ENCODE measurements at places on chromosomes 11 and 22. TPM values are rescaled to one million over a fixed set of nuclear protein-coding genes. Genes with fewer than 3 reads are reported as not detected.

DNA sequence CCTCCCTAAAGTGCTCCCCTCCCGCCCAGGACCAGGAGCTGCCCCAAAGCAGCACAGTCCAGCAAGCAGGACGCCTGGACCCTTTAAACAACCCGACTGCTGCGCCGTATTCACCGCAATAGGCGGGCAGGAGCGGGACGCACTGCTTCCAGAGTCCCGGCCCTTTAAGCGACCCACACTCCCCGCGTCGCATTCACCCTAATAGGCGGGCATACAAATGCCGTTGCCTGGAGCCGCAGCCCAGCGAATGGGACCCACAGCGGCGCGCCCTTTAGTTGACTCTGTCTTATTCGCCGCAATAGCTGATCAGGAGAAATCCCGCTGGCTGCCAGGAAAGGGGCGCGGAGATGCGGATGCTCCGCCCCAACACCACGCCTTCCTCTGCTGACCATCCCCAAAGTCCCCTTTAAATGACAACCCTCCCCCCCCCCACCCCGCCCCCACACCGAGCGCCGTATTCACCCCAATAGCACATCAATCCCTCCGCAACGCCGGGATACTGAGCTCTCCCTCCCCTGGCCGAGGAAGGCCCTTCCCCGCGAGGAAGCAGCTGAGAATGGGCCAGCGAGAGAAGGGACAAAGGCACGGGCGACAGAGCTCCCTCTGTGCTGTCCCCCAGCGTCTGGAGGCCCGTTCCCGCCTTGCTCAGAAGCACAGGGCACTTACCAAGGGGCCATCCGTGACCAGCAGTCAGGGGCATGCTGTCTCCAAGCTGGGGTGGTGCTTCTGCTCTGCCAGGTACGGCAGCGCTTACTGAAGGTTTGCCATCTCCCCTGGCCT, 4.7 kb downstream of the OSBPL5 start:
- no peaks in the 10 kb centered on the region for H3K36me3 ChIP-seq
- H3K27me3 ChIP-seq: no peaks in the 10 kb centered on the region
- DNase-seq: peak; percentile 89
- peak overlapping the region; percentile 83 for H3K27ac ChIP-seq

DNA sequence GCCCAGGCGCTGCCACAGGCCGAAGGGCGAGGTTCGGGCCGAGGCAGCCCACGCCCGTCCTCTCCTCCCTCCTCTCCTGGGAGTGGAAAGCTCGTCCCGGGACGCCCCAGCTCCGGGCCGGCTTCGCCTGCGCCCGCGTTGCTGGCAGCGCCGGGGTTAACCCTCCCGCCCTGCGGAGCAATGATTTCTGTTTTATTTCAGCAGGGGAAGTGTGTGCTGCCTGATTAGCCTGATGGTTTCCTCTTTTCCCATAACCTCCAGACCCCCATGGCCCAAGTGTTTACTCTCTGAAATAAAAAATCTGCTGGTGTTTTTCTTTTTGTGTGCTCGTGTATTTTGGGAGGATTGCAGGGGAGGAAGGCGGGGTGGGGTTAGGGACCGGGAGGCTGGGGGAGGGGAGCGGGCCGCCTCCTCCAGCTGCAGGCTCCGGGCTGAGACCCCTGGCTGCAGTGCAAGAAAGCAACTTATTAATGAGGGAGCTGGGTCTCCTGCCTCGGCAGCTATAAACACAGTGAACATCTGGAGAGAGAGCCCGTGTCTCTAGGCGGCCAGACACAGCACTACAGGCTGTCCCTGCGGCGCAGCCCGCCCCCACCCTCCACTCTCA, 38.6 kb downstream of the ETS1 start:
- H3K36me3 ChIP-seq: no peaks in the 10 kb centered on the region
- no peaks in the 10 kb centered on the region for H3K27me3 ChIP-seq
- DNase-seq: peak; percentile 74
- H3K4me1 ChIP-seq: peaks cover 21% of the 10 kb centered on the region
- H3K4me3 ChIP-seq: peak overlapping the region; percentile 40

- H3K36me3 ChIP-seq: no peaks in the 10 kb centered on the region
Measured at GRCh38 chr22:37230673-37231405, 13.2 kb downstream of the RAC2 start.

- no peaks in the 10 kb centered on the region for H3K36me3 ChIP-seq
- no peaks in the 10 kb centered on the region for H3K27me3 ChIP-seq
- no peak for DNase-seq
- peaks cover 38% of the 10 kb centered on the region for H3K4me1 ChIP-seq
- no peak overlapping the region for H3K27ac ChIP-seq
Measured at GRCh38 chr11:8686325-8686724, 3.7 kb downstream of the RPL27A start.

- no peak for DNase-seq
- H3K36me3 ChIP-seq: no peaks in the 10 kb centered on the region
- H3K27me3 ChIP-seq: no peaks in the 10 kb centered on the region
- peak overlapping the region; percentile 62 for H3K4me3 ChIP-seq
- peak overlapping the region; percentile 84 for H3K27ac ChIP-seq
Measured at GRCh38 chr11:102317768-102318103, 452 bp downstream of the BIRC3 start.

DNA sequence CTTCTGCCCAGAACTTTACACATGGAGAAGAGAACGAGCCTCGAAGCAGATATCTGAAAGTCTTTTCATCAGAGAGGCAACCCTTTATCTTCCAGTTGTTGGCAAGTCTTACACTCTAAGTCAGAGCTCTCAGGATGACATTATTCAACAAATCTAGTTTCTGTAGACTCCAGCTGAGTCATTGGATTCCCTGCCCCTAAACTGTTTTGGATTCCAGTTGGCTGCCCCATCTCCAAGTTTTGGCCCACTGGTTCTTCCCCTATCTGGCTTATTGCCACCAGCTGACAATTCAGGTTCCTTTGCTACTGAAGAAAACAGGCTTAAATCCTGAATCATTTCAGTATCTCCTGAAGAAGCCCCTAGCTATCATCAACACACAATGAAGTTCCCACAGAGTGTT, 14.2 kb downstream of the SAAL1 start:
- H3K27ac ChIP-seq: no peak overlapping the region
- no peaks in the 10 kb centered on the region for H3K36me3 ChIP-seq
- no peaks in the 10 kb centered on the region for H3K27me3 ChIP-seq
- no peak for DNase-seq

DNA sequence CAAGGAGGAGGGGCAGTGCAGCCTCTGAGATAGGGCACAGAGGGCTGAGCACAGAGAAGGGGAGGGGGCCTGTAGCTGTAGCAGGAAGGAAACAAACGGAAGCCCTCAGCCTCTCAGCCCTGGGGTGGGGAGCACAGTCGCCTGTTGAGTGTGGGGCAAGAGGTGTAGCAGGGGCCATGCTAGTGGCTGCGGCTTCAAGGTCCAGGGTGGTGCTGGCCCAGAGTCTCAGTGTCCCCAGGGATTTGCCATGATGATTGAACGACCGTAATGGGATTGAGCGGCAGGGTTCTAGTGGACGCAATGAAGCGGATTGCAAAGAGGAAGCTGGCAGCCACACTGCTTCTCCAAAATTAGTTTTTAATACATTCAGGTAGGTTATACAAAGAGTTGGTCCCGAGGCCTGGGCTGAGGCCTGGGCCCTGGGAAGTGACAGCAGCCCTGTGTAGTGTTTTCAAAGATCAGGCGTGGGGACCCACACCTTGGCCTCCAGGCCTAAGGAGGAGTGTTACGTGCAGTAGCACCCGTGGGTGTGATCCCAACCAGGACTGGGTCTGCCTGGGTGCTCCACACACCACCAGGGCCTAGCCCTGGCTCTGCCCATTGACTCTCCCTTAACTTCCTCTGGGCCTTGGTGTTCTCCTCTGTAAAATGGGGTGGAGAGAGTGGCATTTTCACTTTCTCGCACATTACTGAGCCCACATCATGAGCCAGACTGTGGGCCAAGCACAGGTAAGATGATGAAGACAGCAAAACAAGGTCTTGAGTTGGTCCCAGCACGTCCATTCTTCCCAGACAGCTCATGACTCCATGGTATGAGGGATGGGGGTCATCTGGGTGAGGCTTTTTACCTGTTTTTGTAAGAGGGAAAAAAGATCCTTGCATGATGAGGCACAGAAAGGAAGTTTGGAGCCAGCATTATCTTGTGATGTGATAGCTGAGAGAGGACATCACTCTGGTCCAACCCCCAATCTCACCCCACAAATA, 13.1 kb downstream of the LRRC32 start:
- H3K27ac ChIP-seq: peak overlapping the region; percentile 72
- H3K27me3 ChIP-seq: no peaks in the 10 kb centered on the region
- H3K4me3 ChIP-seq: no peak overlapping the region
- H3K36me3 ChIP-seq: no peaks in the 10 kb centered on the region

DNA sequence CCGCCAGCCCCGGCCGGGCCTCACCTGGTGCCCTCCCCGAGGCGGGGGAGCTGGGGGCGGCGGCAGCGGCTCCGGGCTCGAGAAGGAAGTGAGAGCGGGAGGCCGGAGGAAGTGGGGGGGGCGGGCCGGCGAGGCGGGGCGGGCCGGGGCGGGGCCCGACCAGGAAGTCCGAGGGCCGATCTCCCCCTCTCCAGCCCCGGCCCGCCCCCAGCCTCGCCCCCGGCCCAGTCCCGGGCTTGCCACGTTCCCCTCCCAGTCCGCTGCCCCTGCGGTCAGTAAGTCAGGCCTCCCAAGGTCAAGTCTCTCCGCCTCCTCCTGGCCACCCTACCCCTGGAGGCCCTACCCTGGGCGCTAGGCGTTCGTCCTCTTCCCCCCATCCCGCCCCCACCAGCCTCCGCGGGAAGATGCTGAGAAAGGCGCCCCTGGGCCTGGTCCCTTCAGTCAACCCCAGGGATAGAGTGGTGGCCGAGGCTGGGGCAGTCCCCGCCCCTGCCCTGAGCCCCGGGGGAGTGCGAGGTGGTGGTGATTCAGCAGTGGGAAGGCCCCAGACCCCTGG, at the start of gene RHOG:
TSS of gene RHOG (minus strand) at position 90 of the 556 bp plus-strand sequence. CDS start 12,821 bp downstream, outside the sequence.
- peak; percentile 81 for DNase-seq
- H3K4me3 ChIP-seq: peak within 1 kb of the TSS; percentile 74

- H3K4me3 ChIP-seq: no peak overlapping the region
- no peaks in the 10 kb centered on the region for H3K36me3 ChIP-seq
- H3K4me1 ChIP-seq: no peaks in the 10 kb centered on the region
- no peak overlapping the region for H3K27ac ChIP-seq
Measured at GRCh38 chr11:127815331-127815730, 772.0 kb downstream of the ETS1 start.

- no peaks in the 10 kb centered on the region for H3K4me1 ChIP-seq
- no peak overlapping the region for H3K27ac ChIP-seq
- no peak for DNase-seq
- H3K4me3 ChIP-seq: no peak overlapping the region
- H3K36me3 ChIP-seq: no peaks in the 10 kb centered on the region
Measured at GRCh38 chr11:94786264-94787126, 18.3 kb downstream of the AMOTL1 start.

GRCh38 chr22:22926370-22927195, 39.0 kb downstream of the IGLL5 start:
- H3K4me3 ChIP-seq: no peak overlapping the region
- H3K27ac ChIP-seq: no peak overlapping the region
- H3K36me3 ChIP-seq: no peaks in the 10 kb centered on the region
- no peaks in the 10 kb centered on the region for H3K27me3 ChIP-seq
- DNase-seq: no peak

DNA sequence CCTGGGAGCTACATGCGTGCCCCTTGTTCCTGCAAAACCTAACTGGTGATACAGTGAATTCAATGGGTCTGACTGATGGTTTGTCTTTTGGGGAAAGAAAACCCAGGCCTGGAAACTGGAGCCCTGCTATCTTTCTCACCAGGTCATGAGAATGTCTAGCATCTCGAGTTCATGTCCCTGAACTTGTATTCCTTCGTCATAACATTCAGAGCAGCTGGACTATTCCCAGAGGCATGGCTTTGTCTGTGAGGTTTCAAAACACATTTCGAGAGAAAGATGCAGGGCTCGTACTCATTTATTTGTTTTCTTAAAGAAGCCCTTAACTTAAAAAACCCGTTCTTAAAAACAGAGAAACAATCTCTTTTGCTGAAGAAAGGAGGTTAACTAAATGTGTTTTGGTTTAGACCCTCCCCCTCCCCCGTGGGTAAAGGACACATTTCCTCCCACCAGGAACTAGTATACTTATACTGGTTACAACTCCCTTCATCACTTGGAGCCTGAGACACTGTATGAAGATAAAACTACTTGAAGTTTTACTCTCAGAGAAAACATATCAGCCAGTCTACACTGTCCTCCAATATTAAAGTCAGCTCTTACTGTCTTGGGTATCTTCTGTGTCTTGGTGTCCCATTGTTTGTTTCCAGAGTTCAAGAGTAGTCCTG, 43.2 kb downstream of the ME3 start:
- H3K4me3 ChIP-seq: no peak overlapping the region
- H3K27ac ChIP-seq: no peak overlapping the region
- H3K27me3 ChIP-seq: no peaks in the 10 kb centered on the region
- no peak for DNase-seq
- no peaks in the 10 kb centered on the region for H3K36me3 ChIP-seq

DNA sequence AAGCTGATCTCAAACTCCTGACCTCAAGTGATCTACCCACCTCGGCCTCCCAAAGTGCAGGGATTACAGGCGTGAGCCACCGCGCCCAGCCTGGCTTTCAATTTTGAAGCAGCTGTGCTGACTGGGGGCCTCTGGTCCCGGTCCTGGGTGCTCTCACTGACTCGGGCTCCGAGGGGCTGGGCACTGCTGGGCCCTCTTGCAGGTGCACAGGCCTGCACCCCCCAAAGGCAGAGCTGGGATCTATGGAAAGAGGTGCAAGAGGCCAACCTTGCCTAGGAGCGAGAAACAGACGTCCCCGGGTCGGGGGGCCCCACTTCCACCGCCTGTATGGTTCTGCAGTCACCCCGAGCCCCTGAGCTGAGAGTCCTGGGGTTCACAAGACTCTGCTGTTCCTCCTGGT, 33.2 kb downstream of the KIAA0930 start:
- H3K27ac ChIP-seq: no peak overlapping the region
- peak; percentile 34 for DNase-seq
- H3K27me3 ChIP-seq: no peaks in the 10 kb centered on the region

DNA sequence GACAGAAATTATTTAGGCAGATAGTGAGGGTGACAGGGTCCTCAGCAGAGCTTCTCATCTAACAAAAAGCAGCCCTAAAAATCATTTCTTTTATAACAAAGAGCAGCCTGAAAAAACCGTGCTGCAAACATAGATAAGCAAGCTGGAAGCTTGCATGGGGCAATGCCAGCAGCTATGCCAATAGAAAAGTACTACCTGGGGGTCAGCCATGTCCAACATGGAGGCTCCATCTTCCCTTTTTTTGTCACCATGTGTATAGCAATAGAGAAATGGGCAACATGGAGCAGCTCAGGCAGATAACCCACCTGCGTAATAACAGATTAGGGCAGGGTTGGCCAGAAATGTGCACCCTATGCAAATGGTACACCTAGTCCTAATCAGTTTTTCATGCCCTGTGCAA, 57.4 kb upstream of the IGLL5 start:
- no peaks in the 10 kb centered on the region for H3K36me3 ChIP-seq
- H3K27ac ChIP-seq: no peak overlapping the region
- no peaks in the 10 kb centered on the region for H3K27me3 ChIP-seq

Gene FREY1
- not detected for total RNA-seq

Gene CALCA
- not detected for total RNA-seq

Gene BBS1
- 167 TPM for total RNA-seq

Gene RAG2
- total RNA-seq: not detected

Gene FAM83F
- 45.0 TPM for total RNA-seq
